ENCODE measurements at places on chromosomes 12 and 14. TPM values are rescaled to one million over a fixed set of nuclear protein-coding genes. Genes with fewer than 3 reads are reported as not detected.

The CIPC gene
- 22.0 TPM for polyA plus RNA-seq

The KCNH3 gene
- 2.2 TPM for polyA plus RNA-seq

The PPP4R4 gene
- 0.16 TPM for polyA plus RNA-seq

The UBC gene
- 763 TPM for polyA plus RNA-seq

The ARHGAP9 gene
- 16.1 TPM for polyA plus RNA-seq

The KRT79 gene
- not detected for polyA plus RNA-seq

The IL31 gene
- not detected for polyA plus RNA-seq

The LRTM2 gene
- 0.13 TPM for polyA plus RNA-seq

The KLRC4 gene
- 0.87 TPM for polyA plus RNA-seq

The IGF1 gene
- 5.4 TPM for polyA plus RNA-seq

The EXOC3L4 gene
- 33.7 TPM for polyA plus RNA-seq

The BDKRB2 gene
- 9.1 TPM for polyA plus RNA-seq

The RD3L gene
- polyA plus RNA-seq = not detected

The ITPK1 gene
- polyA plus RNA-seq = 139 TPM

The TROAP gene
- polyA plus RNA-seq = 15.8 TPM

The AJUBA gene
- polyA plus RNA-seq = 22.0 TPM

All from large intestine (tissue), 12 donors.